Globus pallidus (tissue), 1 donor: ENCODE measurements at places on chromosomes 3 and 15.
A peak's percentile ranks its signal among the peaks of the same experiment; 100 is the strongest.

- DNase-seq: no peak
Observed at GRCh38 chr3:44058868-44059203, 182.8 kb upstream of the TOPAZ1 start.

DNA sequence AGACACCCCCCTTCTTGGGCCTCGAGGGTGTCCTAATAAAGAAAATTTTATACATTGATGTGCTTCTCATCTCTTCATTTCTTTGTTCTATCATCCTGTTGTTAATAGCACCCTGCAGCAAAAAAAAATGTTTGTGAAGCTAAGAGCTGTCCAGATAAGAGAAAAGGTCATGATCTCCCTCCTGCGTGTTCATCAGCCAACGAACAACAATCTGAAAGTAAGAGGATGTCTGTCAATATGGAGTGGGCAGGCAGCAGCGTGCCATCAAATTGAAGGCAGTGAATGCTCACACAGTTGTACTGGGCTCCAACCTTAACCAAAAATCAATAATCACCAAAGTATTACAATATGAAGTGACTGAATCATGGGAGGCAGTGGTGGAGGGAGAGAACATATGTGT is 418.6 kb upstream of the ONECUT1 start:
- no peak for DNase-seq

DNA sequence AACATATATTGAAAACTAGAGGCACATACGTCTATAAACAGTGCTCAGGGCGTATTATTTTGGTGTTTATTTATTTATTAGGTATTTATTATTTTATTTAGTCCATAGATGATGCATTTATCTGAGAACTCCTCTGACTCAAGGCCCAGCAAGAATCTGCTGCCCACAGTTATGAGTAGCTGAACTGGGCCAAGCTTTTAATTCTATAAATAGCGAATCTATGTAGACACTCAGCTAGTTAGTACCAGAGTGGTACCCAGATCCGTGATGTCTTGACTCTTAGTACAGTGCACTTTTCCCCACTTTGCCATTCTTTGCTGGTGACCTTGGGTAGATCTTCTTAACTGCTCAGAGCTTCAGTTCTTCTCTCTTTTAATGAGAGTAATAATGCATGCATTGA is 370.4 kb upstream of the TPRG1 start:
- DNase-seq: no peak

DNA sequence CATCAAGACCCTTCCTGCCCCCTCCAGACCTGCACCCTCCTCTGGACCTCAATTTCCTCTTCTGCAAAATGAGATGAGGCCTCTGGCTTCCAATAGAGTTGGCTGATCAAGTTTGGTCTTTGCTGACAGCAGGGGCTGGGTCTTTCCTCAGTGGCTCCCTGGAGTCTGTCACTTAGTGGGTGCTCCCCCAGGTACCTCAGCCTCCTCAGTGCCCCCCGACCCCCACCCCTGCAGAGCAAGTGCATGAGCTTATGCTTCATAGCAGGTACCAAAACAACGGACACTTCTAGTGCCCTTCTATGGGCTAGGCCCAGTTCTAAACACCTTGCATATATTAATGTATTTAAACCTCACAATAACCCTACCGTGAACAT is 6.9 kb upstream of the PLXND1 start:
- no peak for DNase-seq

- no peak for DNase-seq
Observed at GRCh38 chr15:84552896-84553295, 47.9 kb upstream of the ZSCAN2 start.

GRCh38 chr3:132318451-132318850 is 1.2 kb downstream of the ACP3 start:
- DNase-seq: no peak

GRCh38 chr15:32905481-32905880 is 187.7 kb downstream of the GREM1 start:
- DNase-seq: no peak

DNA sequence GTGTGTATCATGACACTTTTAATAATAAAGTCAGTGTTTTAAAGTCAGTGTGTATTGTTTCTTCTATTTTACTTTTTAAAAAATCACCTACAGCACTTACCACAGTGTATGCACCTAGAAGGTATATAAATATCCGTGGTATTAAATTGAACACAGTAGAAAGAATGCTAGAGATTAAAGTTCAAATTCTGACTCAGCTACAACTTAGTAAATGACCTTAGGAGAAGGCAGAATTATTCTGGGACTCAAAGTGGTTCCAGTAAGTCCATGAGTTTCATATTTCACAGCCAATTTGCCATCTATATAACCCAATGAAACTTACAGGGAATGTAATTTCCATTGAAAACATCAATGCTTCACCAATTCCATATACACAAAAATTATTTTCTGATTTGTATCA is 52.7 kb upstream of the MAP4 start:
- DNase-seq: no peak

GRCh38 chr3:132346841-132347736 is 29.9 kb downstream of the ACP3 start:
- DNase-seq: peak; percentile 71

- no peak for DNase-seq
Observed at GRCh38 chr3:158961911-158962310, 160.1 kb downstream of the MFSD1 start.

GRCh38 chr15:40266828-40267304 is 16.0 kb downstream of the ANKRD63 start:
- no peak for DNase-seq

- DNase-seq: peak; percentile 45
Observed at GRCh38 chr3:146187334-146187950, 26.5 kb upstream of the PLOD2 start.

- no peak for DNase-seq
Observed at GRCh38 chr3:76669322-76669721, 370.6 kb upstream of the ROBO2 start.

DNA sequence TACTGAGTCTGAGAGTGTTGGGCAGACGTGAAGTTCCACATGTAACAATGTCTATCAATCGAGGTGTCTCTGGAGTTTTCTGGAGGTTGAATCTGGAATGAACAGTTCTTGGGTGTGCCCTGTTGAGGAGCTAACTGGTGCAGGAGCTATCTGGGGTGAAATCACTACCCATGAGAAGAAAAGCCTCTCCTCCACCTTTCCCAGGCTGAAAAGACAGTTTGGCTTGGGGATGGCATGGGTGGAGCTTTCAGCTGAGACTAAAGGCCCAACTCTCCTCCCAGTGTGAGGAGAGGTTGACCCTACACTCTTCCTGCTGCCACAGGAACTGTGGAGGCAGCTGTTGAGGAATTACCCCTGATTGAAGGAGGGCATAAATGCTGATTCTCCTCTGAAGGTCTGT is 54.4 kb upstream of the LRRFIP2 start:
- no peak for DNase-seq

DNA sequence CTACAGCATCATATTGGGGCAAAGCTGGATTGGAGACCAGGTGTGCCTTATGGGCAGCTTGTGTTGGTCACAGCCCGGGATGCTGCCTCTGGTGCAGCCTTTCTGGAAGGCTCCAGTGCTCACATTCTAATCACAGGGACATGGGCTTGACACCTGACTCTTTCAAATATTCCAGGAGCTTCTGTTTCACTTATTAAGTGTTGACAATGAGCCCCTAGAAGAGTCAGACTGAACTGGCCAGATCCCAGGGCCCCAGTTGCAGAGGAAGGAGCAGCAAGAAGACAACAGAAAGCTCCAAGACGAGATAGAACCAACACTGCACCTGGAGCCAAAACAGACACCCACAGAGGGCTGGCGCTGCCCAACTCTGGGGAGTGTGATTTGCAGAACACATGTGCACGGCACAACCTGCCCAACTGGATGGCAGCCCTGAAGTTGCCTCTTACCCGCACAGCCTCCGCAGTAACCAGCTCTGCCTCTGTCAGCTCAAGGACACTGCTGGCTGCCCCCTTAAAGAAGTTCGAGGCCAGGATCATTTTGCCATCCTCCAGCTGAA is 30.3 kb downstream of the ALDH1L1 start:
- no peak for DNase-seq

DNA sequence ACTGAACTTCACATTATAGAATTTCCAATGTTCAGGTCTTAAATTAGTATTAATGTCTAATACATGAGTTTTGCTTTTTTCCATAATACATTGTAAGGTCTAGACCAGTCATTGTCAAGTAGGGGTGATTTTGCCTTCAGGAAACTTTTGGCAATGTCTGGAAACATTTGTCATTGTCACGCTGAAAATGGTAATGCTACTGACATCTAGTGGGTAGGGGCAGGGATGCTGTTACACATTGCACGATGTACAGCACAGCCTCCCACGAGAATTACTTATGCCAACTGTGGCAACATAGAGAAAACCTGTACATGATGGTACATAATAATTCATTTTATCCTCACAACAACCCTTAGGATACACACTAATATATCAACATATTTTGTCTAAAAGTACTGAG is 384.1 kb downstream of the CADM2 start:
- DNase-seq: peak; percentile 84

GRCh38 chr3:22141769-22142168 is 390.8 kb upstream of the ZNF385D start:
- no peak for DNase-seq

GRCh38 chr3:8301977-8302735 is 199.5 kb upstream of the LMCD1 start:
- DNase-seq: peak; percentile 36

- peak; percentile 33 for DNase-seq
Observed at GRCh38 chr15:80060356-80061006, 1.0 kb downstream of the ZFAND6 start.

DNA sequence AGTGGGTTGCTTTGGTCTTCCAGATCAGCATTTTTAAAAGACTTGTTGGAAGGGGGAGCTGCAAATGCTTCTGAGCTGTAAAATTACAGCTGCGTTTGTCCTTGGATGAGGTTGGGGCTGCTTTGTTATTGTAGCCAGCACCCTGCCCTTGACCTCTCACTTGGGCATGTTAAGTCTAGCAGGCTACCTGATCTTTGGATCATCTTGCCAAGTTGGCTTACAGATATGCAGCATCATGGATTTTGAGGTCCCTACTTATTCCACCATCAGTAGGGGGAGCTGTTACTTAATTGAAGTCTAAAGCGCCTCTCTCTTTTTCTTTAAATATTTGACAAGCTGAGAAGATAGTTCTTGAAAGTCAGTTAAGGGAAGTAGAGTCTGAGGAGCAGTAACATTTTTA is 793.0 kb downstream of the MCTP2 start:
- DNase-seq: no peak

DNA sequence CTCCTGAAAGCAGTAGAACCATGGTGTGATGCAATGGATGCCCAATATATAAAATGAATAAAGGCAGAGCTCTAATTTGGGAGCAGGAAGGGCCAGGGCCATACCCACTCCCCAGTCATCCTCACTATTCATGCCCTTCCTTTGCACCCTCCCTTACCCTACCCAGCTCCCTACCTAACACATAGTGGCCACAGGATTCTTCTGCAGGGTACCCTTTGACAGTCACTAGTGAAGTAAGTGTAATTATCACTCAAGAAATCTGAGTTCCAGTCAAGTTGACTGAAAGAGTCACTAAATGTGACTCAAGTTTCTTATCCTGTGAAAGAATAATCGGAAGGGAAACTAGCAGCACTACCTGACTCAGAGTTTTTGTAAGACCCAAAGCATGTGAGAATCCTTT is 69.2 kb downstream of the RASA2 start:
- no peak for DNase-seq

- no peak for DNase-seq
Observed at GRCh38 chr3:183430325-183430957, 2.0 kb upstream of the MCF2L2 start.

GRCh38 chr3:30764281-30764680 is 130.2 kb downstream of the GADL1 start:
- no peak for DNase-seq

DNA sequence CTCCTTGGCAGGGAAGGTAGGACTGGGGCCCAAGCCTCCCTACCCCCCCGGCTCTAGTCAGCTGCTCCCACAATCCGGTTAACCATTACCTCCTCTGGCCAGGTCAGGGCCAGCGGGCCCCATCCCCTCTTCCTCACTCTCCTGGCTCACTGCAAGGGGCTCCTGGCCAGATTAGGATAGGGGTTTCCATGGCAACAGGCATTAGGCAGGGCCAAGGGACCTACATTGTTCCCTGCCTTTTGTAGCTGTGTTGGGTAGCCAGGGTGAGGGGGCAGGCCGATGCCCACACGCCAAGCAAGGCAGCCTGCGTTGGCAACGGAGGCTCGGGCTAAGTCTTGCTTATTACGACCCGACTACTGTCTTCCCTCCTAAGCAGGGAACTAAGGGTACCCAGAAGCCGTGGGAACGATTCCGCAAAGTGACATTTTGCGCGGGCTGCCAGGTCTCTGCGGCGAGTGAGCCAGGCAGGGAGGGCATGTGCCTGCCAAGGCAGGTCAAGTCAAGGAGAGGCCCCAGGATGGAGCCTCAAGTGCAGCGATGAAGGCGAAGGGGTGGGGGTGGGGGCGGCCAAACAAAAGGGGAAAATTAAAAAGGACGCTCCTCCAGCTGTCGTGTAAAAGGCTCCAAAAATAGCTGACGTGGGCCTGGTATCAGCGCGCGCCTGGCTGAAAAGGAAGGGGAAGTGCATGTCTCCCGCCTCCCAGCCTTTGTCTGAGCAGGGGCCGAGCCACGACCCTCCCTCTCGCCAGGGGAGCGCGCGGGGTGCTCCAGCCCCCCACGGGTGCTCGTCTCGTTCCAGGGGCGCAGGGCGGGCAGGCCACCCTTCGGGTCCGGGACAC is 919 bp downstream of the IDH2 start:
- DNase-seq: peak; percentile 83

- no peak for DNase-seq
Observed at GRCh38 chr3:114127517-114127916, 51.3 kb downstream of the DRD3 start.

DNA sequence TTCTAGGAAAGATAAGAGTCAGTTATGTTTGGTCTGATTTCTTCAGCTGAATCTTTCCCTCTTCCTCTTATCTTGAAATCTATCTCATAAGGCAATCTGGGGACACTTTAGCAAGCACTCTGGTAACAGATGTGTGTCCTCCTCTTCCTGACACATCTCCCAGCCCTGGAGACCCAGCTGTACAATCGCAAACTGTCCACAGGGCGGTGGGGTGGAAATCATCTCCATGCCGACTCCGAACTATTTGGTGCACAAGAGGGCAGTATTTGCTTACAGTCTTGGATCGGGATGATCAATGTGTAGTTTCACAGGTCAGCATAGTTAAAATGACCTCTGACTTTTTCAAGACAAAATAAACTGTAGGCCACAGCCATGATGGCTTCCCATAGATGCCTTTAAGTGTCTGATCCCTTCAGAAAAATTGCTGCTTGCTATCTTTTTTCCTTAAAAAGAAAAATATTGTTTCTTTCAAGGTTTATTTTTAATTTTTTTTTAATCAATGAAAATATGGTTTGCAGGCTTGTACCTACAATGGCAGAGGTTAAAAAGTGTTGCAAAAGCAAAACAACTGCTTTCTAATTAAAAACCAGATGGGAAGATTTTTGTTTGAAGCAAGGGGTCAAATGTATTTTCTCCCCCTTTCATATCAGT is 17.7 kb downstream of the EEFSEC start:
- peak; percentile 78 for DNase-seq

DNA sequence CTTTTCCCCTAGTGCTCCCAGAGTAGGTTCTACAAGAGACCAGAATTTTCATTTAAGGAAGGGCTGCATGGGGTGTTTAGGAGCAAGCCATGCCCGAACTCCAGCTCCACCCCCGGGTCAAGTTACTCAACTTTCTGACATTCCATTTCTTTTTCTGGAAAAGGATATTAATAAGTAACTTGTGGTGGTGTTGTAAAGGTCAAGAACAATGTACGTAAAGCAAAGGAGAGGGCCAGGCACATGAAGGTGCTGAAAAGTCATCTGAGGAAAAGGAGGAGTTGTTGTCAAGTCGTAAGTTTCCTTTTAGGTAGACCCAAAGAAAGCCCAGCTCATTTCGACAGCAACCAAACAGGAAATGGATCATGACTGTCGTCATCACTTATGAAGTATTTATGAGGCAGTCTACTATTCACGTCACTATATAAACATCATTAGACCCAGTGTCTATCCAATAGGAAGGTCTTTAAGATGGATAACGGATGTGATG is 319.6 kb upstream of the IL12A start:
- DNase-seq: no peak
